Stimulated activated CD8-positive, alpha-beta memory T cell treated with anti-CD3 and anti-CD28 coated beads, Interleukin-7, amount 100 ng/mL, for 1 hour (primary cell): ENCODE measurements at places on chromosomes 5 and 9.

GRCh38 chr5:73834693-73835092 is 208.7 kb downstream of the ARHGEF28 start:
- DNase-seq = no peak

DNA sequence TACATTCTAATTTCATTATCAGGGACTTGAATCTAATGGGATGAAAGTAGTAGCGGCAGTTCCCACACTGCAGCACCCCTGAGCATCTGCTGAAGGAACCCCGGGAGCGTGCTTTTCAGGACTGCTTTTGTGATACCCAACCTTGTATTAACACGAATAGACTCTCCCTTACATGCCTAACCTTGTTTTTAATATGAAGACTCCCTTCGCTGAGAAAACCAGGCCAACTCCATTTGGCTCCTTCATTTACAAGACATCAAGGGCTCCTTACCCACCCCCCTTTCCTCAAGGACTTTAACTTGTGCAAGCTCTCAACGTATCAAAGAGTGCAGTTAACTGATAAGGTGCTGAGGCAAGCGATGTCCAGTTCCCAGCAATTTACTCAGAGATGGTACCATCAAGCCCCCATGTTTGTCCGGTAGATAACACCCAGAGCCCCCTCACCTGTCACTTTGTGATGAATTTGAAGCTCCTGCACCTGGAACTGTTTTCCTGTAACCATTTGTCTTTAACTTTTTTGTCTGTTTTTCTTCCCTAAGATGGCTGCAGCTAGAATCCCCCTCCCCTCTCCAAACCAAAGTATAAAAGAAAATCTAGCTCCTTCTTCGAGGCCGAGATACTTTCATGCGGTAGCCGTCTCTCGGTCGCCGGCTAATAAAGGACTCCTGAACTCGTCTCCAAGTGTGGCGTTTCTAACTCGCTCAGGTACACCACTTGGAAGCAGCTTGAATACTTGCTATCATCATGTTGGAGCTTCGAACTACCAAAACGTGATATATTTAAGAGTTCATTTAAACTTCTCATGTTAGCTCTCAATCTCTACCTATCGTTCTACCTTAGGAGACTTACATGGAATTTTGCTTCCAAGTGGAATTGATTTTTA is 10.7 kb downstream of the HNRNPH1 start:
- DNase-seq = no peak

GRCh38 chr5:39998518-39998917 is 573.7 kb upstream of the DAB2 start:
- no peak for DNase-seq

GRCh38 chr5:102279711-102280110 is 16.4 kb downstream of the SLCO4C1 start:
- DNase-seq = no peak

- DNase-seq = no peak
Measured at GRCh38 chr9:131826966-131827525, 87.2 kb upstream of the RAPGEF1 start.

DNA sequence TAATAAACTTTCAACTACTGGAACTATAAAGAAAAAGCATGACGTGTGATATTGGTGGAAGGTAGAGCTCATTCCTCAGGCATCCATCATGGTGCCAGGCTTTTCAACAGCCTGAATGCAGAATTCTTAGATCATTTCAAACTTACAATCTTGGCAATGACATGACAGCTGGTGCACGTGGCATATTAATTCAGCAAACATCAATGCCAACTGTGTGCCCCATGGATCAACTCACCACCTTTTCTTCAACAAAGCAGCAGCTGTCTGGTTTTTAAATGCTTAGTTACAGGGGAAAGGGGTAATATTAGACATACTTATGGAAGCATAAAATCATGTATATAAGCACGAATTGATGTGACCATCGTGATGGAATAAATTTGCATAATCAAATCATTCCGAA is 56.0 kb upstream of the OR13F1 start:
- no peak for DNase-seq

DNA sequence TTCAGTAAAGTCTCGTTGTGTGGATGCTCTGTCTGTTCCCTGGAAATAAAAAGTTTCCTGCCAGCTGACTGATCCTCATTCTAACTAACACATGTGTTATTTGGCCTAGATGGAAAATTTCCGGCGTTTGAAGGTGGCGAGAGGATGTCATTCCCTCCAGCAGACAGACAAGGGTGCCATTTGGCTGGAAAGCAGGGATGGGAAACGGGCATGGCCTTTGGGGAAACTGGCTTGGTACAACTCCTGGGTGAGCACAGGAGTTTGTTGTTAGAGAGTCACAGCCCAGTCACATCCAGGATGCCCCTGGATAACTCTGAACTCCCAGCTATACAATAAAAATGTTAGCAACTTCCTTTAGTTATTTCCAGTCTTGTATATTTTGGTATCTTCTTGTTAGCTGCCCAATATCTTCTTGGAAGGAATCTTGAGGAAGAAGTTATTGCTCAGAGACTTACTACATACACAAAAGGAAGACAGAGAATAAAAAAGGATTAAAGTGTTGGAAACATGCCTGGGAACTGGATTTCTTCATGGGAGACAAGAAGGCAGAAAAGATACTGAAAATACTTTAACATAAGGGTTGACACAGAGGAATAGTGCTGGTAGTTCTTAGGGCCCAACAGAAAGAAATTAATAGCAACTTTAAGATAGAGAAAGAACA is 41.9 kb downstream of the TEK start:
- DNase-seq = no peak

- no peak for DNase-seq
Measured at GRCh38 chr9:3677541-3677940, 151.7 kb upstream of the RFX3 start.

- DNase-seq = no peak
Measured at GRCh38 chr9:122318284-122318683, 52.5 kb upstream of the PTGS1 start.
